AG04450 (cell line): ENCODE measurements at places on chromosomes 5 and 9. TPM values are rescaled to one million over a fixed set of nuclear protein-coding genes. Genes with fewer than 3 reads are reported as not detected.

ZFP2 gene
- 0.33 and 0.62 TPM in 2 replicates for polyA plus RNA-seq

DNA sequence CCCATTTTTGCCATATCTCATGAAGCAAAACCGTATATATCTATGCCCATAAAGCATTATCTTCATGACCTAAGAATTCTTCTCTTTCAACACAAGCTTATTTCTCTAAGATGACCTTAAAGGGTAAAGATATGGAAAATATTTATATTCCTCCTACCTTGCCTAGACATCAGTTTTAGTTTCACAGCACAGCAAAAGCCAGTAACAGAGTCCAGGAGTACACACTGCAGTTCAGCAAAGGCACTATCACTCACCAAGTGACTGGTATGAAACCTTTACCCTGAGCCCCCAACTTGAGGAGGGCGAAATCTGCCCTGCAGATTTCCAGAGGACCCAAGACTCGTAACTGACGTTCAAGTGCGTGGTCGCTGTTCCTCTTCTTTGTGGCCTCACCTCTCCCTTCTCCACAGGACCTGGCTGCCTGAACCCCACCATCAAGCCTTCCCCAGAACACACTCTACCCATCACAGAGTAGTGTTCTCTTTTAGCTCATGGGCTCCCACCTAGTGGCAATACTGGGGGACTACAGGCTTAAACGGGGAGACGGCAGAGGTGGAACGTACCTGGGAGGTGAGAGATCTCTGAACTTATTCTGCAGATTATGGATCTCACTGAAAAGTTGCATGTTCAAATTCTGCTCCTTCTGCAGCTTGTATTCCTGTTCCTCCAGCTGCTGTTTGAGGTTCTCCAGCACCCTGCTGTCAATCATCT, 141.0 kb downstream of the CDK5RAP2 start:
- DNase-seq = no peak

DNA sequence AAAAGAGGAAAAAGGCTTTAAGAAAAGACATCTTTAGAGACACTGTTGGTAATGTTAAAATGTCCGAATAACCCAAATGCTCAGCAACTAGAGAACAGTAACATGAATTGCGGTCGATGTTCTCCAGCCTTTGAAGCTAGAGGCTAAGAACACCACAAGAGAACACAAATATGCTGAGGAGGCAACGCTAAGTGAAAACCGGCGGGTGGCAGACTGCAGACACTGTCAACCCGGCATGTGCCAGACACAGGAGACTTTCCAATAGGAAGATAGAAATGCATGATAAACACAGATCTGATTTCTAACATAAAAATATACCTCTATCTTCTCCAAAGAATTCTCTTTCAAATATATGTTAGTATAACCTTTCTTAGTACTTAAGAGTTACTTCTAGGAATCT, 18.4 kb upstream of the DDX41 start:
- no peak for DNase-seq

- no peak for DNase-seq
These were observed 278.8 kb downstream of the EBF1 start for GRCh38 chr5:158820891-158821290.

- DNase-seq = no peak
These were observed 374.3 kb downstream of the CCDC171 start for GRCh38 chr9:15927161-15927560.
